ENCODE measurements at places on chromosomes 5 and 9.

DNA sequence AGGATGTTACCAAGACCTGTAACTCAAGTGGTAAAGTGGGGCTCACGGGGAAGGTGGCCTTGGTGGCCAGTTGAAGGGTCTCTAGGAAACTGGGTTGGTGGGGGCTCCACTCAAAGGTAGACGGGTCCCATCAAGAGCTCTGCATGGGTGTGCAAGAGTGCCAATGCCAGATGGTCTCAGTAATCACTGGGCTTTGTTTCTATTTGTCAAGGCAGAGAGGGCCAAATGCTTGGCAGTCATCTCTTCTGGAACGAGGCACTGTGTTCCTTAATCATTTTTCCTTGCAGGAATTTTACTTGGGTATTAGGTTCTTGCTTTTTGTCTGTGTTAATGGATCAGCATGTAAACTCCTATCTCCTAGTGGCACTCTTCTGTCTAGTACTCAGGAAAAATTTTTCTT is 220.8 kb downstream of the DIRAS2 start:
- DNase-seq, result no peak

DNA sequence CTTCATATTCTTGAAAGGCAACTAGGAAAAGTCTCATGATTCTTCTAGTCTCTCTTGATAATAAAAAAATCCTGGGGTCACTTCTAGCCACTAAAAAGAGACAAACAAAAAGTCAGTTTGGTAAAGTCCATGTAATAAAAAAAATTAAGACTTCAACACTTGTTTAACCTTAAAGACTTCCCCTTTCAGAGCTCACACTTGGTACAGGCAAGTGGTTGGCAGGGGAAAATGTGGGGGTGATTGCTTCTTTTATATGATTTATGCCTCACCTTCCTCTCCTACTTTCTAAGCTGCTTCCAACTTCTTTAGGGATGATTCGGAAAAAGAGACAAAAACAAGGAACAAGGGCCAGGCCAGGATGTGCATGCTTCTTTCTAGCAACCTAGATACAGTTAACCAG is 5.1 kb upstream of the ERCC6L2 start:
- no peak for DNase-seq

- no peak for DNase-seq
Measured at GRCh38 chr5:82522897-82523296, 244.7 kb upstream of the RPS23 start.

DNA sequence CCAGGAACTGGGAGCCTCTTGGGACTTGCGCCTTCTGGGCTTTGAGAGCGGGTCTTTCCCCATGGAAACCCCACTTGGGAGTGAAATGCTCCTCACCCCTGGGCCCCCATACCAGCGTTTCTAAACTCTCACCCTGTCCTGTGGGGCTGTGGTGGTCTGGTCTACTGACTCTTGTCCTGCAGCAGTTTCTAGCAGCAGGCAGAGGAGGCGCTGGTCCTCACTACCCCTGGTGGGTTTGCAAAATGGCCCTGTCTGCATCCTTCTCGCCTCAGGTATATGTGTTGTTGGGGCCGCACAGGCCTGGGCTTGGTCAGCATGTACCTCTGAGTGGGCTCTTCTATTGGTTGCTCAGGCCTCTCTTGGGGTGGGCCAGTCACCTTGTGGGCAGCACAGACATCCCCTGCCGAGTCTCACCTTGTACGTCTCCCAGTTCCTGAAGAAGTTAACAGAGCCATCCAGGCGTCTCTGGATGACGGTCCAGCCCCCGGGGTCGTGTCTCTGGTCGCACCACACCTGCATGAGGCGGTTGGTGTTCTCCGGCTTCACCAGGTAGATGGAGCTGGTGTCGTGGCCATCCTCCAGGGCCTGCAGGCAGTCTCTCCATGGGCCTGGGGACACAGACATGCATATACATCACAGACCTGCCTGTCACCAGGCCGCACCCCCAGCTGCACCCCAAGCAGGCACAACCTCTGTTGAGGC is 29.0 kb downstream of the ANGPTL2 start:
- DNase-seq, result no peak

DNA sequence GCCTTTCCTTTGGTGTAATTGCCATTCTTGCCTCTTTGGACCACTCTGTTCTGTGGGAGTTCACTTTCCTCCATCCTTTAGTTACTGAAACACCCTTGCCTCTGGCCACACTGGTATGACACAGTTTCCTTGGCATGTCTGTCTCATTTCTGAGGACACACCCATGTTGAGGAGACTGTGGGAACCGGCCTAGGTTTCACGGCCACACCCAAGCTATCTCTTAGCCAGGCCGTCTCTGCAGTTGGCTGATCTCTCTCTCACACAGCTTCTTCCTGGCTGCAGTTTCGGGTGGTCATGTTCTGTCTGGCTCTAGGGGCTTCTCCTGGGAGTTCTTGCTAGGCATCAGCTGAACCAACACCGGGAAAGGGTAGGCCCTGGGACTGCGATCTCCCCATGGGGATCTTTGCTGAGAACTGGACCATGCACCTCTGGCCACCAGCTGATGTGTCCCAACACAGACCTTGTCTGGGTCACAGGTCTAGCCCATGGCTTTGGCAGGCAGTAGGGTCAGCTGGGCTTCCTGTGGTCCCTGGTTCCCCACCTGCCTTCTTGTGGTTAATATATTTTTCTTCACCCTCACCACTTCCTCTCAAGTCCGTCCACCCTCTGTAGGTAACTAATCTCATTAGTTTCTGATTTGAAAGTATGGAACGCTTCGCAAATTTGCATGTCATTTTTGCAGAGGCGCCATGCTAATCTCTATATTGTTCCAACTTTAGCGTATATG is 24.9 kb downstream of the ARHGEF37 start:
- peak; percentile 20 for DNase-seq

DNA sequence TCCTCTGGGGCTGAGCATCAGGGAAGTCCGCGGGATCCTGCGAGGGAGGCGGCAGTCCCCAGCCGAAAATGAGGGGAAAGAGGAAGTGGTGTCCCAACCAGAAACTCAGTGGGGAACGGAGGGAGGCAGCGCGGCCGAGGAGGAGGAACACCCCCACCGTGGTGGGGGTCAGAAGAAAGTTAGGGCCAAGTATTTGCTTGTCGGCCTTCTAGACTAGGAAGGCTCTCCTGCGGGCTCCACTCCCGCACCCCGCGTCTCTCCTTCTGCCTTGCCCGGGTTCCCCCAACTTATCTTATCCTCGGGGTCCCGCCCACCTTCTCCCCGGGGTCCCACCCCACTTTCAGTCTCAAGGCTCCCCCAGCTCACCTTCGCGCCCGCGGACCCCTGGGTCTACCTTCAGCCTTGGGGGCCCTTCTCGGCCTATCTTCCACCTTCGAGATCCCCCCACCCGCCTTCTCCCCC is 557 bp upstream of the PHF2 start:
- no peak for DNase-seq

DNA sequence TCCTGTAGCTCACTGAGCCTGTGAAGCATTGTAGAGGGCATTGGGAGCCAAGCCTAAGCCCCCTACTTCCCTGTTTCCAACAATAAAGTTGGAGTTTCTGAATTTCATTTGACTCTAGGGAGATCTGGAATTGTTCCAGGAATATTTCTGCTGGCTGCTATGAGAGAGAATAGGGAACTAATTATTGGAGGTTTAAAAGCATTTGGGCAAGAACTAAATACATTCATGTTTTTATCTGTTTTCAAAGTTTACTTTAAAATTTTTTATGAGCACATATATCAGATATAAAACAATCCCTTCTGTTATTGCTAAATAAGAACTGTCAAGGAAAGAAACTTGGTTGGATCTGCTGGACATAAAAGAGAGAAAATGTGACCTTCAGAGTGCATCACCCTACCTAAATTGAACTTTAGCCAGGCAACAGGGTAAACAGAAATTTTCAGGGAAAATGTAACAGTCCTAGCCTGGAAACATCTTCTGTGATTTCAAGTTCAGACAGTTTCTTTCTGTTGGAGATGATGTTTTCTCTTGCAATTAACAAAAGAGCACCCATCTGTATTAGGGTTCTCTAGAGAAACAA is 19.3 kb upstream of the LECT2 start:
- DNase-seq, result no peak
